ENCODE measurements at places on chromosomes 1 and 21.

DNA sequence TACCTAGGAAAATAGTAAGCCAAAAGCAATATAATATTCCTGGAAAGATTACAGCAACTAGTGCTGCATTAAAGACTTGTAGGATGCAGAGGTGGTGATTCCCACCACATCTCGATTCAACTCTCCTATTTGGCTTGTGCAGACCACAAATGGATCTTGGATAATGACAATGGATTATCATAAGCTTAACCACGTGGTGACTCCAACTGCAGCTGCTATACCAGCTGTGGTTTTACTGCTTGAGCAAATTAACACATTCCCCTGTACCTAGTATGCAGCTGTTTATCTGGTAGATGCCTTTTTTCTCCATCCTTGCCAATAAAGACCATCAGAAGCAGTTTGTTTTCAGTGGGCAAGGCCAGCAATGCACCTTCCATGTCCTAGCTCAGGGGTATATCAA is 542.7 kb upstream of the ADGRL4 start:
- no peak for DNase-seq

- DNase-seq = no peak
Observed at GRCh38 chr1:40384887-40385286, 11.4 kb downstream of the SMAP2 start.

GRCh38 chr1:207084701-207085180 is 3.9 kb upstream of the C4BPB start:
- DNase-seq = no peak

DNA sequence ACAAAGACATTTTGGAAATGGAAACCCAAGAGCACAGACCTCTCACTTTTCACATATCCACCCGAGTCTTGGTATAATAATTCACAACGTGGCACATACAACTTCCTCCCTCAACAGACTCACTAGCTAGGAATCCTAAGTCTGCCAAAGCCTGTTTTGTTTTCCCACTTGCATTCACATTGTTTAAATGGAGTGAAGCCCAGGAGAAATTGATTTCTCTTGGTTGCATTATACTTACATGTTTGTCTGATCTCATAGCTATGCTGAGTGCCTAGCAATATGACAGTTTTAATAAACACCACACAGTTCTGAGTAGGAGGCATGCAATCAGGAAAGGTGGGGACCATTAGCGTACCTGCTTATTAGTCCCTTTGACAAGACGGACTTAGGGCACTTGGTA is 348.6 kb upstream of the ADGRL4 start:
- DNase-seq = no peak

DNA sequence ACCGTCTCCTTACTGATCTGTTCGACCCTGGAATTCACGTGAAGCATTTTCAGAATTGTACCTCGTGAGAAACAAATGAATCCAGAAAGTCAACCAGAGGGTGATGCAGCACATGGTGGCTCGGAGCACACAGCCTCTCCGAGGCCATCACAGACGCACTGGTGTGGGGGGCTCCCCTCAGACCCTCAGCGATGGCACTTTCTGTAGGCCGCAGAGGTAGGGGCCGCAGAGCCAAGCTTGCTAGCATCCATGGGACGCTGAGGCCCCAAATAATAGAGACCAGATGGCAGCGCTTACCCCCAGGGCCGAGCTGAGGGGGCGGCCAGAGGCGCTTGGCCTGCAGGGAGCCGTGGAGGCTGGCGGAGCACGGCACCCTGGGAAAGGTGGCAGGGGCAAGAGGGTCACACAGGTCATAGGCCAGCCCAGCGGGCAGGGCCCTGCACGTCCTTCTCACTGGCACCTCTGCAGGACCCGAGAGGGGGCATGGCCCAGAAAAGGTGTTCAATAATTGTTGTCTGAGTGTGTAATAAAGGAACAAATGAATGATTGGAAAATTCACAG is 28.1 kb upstream of the COL6A2 start:
- DNase-seq = no peak

- DNase-seq = no peak
Observed at GRCh38 chr1:150981177-150981804, 801 bp upstream of the ANXA9 start.

GRCh38 chr1:160901768-160902167 is 16.8 kb upstream of the ITLN1 start:
- no peak for DNase-seq

DNA sequence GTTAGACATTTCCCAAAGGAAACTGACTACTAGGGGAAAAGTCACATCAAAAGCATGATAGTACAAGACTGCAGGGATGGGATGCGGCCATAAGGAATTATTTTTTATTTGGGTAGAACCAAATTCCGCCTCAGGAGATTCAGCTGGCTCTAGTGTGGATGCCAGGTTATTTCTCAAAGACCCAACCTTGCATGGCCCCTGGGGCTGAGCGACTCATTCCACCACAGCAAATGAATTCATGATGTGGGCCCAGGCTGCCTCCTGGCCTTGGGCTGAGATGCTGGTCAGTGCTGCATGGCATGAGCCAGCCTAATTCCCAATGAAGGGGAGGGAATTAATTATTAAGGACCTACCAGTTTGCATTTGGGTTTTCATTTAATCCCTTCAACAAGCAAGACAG is 11.8 kb downstream of the TMEM35B start:
- no peak for DNase-seq

GRCh38 chr1:66787641-66788040 is 13.4 kb downstream of the INSL5 start:
- no peak for DNase-seq
